Thymus (tissue), 14 donors: ENCODE measurements at places on chromosomes 16 and 17. TPM values are rescaled to one million over a fixed set of nuclear protein-coding genes. Genes with fewer than 3 reads are reported as not detected.

Gene SMPD3
- 120 TPM for total RNA-seq

Gene KRT15
- 191 TPM for total RNA-seq

Gene SLC38A8
- 0.57 TPM for total RNA-seq

Gene ITGB3
- 0.52 TPM for total RNA-seq

Gene POLR3E
- total RNA-seq: 27.2 TPM

Gene PRAC1
- total RNA-seq: not detected

- no peak for DNase-seq
Observed at GRCh38 chr16:30131869-30132475, 9.0 kb upstream of the MAPK3 start.

DNA sequence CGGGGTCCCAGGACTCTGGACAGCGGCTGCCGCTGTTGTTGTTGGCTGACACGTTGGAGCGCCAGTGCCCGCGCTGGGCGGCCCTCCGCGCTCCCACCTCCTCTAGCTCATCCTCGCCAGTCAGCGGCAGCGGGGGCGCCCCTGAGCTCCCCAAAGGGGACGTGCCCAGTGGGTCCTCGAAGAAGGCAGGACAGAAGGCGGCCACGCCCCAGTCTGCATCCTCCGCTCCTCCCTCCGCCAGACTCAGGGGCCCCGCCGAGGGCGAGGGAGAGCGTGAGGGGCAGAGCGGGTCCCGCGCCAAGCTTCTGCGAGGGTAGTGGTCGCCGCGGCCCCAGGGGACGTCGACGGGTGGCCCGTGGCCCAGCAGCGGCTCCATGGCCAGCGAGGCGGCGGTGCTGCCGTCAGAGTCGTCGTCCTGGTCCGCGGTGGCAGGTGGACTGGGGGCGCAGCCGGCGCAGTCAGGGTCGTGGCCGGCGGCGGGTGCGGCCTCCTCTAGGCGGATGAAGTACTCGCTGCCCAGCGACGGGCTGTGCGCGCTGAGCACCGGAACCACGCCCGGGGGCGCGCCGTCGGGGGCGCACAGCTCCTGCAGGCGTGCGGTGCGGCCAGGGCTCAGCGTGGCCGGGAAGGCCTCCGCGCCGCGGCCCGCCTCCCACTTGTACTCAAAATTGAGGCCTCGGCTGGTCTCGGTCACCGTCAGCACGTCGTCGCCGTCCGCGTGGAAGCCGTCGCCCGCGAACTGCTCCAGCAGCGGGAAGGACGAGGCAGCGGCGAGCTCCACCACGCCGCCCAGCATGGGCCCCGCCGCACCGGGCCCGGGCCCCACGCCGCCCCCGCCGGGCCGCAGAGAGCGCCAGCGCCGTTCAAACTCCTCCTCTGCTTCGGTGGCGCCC, 43.2 kb upstream of the PVALEF start:
- DNase-seq: no peak

DNA sequence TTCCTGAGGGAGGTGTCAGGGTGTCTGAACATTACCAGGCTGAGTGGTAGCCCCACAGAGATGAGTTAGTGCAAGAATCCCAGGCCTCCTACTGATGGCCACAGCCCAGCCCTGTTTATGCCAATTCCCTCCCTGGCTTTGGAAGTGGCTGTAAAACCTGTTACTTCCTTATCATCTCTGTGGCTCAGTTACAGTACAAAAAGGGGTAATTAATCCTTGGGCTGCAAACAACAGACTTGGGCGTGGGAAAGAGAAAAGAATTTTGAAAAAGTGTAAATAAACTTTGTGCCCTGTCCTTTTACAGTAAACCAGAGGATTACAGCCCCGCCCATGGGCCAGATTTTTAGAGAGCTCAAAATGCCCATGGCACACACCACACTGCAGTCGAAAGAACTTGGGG, 73.1 kb upstream of the AXIN2 start:
- DNase-seq: no peak

GRCh38 chr16:66416939-66417700, 10.0 kb upstream of the BEAN1 start:
- no peak for DNase-seq

DNA sequence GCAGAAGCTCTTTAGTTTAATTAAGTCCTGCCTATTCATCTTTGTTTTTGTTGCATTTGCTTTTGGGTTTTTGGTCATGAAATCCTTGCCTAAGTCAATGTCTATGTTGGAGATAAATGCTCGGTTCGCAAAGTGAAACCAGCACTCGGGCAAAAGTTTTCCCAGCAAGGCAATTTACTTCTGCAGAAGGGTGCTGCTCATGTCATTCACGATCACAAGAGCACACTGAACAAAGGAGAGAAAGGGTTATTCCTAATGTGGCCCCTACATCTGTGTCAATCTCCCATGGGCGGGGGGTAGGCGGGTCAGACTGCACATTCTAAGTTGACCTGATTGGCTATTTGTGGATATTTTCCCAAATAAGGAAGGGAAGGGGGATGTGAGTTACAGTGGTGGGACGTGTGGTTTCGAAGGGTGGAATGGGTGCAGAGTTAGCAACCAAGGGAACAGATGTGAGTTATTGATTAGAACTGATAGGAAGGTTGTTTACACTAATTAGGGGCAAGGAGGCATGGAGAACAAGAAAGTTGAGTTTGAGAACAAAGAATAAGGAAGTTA, 23.0 kb downstream of the ATF7IP2 start:
- no peak for DNase-seq

DNA sequence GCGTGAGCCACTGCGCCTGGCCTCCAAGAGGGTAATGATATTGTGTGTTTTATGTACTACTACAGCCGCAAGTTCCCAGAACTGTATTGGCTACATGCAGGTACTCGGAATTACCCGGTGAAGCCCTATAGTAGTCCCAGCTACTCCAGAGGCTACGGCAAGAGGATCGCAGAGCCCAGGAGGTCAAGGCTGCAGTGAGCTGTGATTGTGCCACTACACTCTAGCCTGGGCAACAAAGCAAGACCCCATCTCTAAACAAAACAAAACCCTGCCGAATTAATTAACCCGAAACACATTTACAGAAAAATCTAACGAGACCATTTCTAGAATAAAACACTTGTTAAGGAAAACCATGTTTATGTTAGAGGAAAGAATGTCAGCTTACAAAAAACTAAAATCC, 2.2 kb upstream of the USP22 start:
- no peak for DNase-seq

- no peak for DNase-seq
Observed at GRCh38 chr16:89026121-89026612, 49.2 kb upstream of the CBFA2T3 start.

DNA sequence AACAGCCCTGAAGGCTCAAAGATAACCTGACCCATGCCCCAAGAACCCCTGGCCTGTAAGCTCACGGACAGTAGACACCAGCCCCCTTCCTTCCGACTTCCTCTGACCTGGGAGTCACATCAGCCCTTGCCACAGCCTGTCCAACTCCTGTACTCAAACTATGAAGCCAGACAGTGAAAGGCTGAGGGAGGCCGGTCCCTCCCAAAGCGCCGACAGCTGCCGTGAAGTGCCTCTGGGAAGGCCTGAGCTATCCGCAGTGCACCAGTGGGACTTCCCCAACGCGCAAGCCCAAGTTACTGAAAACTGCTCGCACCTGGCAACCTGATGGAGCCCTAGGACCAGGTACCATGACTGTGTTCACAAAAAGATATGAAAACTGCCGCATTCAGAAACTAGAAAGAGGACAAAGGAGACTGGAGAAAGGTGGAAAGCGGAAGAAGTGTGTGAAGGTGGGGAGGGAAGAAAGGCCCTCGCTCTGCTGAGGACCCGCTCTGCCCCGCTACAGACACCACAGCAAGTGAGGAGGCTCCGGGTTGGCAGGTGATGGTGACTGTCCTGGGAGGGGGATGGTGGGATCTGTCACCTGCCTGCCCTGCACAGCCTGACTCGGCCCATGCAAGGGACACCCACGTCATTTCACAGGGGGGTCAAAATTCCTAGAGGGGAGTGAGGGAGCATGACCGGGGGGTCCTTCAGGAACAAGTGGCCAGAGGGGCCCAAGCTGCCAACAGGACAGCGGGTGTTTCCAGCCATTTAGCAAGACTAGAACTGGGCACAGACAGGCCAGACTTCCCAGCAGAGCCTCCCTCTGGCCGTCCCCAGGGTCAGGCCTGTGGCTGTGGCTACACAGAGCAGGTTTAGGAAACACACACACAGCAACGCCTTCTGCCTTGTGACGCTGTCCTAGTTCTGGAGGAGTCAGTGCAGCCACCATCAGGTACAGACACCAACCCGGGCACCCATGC, 13.1 kb upstream of the TRAP1 start:
- no peak for DNase-seq

DNA sequence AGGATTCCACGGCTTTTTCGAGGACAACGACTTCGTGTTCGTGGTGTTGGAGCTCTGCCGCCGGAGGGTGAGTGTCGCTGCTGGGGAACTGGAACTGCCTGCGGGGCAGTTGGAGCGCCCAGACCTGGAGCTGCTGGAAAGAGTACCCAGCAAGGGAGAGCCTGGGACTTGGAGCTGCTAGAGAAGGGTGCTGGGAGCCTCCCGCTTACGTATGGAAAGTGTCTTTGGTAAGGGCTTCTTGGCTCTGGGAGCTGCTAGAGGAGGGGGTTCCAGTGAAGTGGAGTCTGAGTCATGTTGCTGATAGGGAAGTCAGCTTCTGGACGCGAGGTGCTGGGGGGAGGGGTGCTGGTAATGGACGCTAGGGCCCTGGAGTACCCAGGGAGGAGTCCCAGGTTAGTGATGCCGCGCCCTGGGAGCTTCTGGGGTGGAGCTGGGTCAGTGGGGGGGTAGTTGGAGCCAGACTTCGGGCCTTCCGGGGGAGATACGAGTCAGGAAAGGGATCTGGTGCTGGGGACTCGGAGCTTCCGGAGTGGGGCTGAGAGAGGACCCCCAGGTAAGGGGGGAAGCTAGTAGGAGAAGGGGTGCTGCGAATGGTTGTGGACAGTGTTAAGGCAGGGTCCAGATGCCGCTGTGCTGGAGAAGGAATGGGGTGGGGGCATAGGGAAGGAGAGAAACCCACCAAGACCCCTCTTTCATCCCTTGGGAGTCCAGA, 741 bp downstream of the PLK1 start:
- no peak for DNase-seq

GRCh38 chr16:62014319-62014923, 21.8 kb downstream of the CDH8 start:
- no peak for DNase-seq

DNA sequence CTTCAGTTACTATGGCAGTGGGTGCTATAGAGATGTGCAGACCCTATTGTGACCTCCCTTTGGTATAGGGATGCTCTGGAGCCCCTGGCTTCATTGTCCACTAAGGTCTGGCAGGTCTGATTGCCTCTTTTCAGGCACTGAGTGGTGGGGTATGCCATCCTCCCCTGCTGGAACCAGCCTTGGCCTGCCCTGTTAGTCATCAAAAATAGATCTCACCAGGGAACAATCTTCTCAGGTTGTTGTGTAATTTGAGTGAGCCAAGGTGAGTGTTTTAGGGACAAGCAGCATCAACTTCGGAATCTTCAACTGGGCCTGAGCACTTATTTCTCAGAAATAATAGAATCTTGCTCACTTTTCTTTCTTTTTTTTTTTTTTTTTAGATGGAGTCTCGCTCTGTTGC, 19.6 kb downstream of the HMOX2 start:
- no peak for DNase-seq

DNA sequence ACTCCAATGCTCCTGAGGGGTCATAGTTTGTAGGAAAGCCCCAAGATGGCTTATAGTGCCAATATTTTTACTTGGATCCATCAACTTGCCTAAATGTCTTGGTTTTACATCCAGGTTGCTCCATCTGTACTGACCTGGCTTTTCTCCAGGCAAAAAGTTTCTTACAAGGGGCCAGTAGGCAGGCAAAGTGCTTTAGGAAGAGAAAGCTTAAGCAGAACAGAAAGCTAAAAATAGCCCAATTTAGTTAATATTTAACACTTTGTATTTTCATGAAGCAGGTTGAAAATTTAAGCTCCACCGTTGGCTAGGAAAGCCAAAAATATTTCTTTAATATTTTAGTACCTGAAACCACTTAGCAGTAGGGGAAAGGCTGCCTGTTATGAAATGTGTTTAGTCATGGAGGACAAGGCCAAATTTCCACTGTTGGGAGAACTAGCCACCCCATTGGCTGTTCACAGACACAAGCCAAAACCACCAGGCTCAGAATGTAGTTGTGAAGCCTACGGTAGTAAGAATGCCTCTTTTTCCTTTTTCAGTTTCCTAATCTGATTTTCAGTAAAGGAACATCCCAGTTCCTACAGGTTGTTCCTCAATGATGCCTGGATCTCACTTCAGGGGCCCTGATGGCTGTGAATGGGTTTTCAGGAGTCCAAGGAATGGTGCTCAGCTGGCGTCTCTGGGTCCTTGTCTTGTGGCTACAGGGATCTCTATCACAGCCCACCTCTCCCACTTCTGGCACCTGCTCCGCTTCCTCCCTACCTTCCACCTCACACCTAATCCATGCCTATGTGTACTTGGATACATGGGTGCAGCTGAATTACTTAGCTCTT, 324.8 kb downstream of the PMP22 start:
- no peak for DNase-seq

DNA sequence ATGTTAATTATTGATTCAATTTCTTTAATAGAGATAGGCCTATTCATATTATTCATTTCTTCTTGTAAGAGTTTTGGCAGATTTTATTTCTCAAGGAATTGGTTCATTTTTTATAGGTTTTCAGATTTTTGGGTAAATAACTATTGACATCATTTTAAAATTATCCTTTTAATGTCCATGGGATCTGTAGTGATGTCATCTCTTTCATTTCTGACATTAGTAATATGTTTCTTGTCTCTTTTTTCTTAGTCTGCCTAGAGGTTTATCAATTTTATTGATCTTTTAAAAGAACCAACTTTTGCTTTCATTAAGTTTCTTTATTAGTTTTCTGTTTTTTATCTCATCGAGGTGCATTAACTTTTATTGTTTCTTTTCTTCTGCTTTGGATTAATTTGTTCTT, 162.6 kb downstream of the FTO start:
- no peak for DNase-seq

DNA sequence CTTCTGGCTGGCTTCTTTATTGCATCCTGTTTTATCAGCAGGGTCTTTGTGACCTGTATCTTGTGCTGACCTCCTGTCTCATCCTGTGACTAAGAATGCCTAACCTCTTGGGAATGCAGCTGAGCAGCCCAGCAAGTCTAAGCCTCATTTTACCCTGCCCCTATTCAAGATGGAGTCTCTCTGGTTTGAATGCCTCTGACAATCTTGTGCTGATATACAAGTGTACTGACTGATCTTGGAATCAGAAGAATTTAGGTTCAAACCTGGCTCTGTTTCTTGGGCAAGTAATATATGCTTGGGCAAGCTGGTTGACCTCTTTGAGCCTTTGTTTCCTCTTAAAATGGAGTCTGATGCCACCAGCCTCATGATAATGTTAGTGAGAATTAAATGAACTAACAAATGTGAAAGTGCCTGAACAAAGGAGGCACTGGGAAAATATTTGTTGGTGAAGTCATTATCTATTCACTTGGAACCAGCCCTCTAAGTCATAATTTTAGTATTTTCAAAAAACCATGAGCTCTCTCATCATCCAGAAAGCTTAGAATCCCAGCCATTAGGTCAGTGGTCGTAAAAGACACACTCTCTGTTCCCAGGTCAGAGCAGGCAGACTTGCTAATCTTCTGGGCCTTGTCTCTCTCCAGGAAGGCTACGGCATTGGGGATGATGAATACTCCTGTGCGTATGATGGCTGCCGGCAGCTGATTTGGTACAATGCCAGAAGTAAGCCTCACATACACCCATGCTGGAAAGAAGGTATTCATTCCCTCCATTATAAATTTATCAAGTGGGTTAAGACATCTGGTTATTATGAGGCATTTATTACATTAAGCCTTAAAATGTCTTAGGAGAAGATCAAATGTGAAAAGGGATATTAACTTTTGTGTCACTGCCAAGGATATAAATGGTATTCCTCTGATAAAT, 18.1 kb upstream of the ARL2BP start:
- DNase-seq: no peak
